ENCODE measurements at places on chromosomes 5 and 9.

DNA sequence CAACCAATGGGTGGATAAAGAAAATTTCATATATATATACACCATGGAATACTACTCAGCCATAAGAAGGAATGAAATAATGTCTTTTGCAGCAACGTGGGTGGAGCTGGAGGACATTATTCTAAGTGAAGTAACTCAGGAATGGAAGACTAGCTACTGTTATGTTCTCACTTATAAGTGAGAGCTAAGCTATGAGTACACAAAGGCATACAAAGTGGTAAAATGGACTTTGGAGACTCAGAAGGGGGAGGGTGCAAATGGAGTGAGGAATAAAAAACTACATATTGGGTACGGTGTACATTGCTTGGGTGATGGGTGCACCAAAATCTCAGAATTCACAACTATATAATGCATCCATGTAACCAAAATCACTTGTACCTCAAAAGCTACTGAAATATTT is 67.2 kb upstream of the RUSC2 start:
- no peak for DNase-seq

DNA sequence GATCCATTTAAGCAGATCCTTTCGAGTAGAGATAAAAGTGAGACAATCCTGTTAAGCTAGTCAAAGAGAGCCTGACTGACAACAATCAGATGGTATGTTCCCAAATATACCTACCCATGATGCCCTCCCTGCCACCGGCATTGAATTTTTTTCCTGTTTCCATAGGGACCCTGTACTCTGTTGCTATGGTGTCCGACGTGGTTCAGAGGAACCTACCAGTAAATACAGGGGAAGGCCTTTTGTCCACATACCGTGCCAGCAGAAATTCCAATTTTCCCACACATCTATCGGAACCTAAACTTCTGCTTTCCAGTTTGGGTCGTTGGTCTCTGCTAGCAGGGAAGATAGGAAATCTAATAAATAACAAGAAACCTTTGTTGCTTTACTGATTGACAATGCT is 64.7 kb downstream of the MEGF10 start:
- no peak for DNase-seq

DNA sequence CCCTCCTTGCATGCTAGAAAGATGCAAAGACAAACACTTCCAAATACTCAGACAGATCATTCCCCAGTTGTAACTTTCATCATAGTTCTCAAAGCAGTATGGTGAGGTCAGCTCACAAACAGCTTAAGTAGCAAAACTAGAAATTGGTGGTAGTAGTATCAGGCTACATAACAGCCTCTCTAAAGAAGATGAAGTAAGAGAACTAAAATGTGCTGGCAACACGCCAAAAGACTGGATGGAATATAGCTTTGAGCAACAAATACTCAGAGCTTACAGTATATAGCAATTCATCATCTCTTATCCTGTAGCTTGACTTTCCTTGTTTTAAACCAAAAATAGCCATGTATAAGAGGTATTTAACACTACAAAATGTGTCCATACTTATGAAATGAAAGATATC is 7.5 kb downstream of the PFDN1 start:
- no peak for DNase-seq

DNA sequence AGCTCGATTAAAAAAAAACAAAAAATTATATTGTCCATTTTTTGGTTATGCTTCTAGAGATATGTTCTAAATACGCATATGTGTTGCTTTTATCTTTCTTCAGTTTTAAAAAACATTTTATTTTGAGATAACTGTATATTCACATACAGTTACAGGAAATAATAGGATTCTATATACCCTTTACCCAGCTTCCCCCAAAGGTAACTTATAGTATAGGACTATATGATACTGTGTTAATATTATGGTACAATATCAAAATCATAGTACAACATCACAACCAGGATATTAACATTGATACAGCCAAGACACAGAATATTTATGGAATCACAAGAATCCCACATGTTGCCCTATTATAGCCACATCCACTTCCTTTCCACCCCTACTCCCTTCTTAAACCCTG is 9.5 kb upstream of the MACIR start:
- no peak for DNase-seq

GRCh38 chr5:181182651-181183050 is 22.3 kb downstream of the TRIM7 start:
- DNase-seq = no peak

DNA sequence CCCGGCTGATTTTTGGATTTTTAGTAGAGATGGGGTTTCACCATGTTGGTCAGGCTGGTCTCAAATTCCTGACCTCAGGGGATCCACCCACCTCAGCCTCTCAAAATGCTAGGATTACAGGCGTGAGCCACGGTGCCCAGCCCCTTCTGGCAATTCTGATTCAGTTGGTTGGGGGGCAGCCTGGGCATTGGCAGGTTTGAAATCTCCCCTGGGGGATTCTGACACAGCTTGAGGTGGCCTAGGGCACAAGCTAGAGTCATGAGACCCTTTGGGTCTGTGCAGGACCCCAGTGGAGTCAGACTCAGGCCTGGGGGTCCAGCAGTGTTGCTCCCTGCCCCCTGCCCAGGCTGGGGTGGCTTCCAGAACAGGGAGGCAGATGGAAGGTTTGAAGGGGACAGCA is 239.8 kb downstream of the PBX3 start:
- no peak for DNase-seq

DNA sequence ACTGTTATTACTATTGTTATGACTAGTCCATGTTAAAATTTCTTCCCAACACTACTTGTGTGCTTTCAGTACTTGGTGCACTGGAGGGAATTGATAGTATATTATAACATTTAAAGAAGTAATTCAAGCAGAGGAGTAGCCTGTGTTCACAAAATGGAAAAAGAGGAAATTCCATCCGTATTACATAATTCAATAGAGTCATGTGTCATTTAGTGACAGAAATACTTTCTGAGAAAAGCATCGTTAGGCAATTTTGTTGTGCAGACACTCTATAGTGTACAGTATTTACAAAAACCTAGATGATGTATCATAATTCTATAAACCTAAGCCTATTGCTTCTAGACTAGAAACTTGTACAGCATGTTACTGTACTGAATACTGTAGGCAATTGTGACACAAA is 78.3 kb upstream of the PCSK5 start:
- no peak for DNase-seq

GRCh38 chr9:21991072-21991959 is 2.9 kb downstream of the CDKN2A start:
- DNase-seq = no peak

GRCh38 chr5:54785729-54786591 is 199.4 kb downstream of the ESM1 start:
- no peak for DNase-seq

DNA sequence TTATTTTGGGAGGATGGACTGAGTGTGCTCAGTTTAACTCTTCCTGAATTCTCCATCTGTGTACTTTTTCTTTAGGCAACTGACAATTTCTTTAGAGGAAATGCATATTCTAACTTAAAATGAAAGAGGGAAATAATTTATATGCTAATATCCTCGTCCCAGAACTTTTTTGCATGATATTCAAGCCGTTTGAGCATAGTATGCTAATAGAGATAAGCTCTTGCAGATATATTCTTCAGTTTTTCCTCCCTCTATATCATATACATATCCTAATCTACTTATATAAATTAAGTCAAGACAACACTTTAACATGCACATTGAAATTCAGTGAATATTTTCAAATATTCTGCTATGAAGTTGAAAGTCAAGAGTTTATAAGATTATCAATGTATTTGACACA is 84.7 kb downstream of the YTHDC2 start:
- DNase-seq = no peak

DNA sequence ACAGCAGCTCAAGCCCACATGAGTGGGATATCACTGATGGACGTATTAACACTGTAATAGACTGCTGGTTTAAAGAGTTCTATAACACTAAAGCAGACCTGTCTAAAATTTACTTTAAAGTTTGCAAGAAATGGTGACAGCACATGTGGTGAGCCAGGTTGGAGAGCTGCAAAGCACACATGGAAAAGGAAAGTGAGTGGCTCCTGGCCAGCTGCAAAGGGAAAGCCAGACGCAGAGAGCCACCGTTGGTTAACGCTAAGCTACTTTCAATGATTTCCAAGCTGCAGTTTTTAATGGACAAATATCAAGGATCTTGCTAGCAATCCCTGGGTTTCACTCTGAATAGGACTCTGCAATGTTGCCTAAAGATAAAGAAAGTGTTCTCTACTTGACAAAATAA is 89.9 kb downstream of the CTNND2 start:
- no peak for DNase-seq

DNA sequence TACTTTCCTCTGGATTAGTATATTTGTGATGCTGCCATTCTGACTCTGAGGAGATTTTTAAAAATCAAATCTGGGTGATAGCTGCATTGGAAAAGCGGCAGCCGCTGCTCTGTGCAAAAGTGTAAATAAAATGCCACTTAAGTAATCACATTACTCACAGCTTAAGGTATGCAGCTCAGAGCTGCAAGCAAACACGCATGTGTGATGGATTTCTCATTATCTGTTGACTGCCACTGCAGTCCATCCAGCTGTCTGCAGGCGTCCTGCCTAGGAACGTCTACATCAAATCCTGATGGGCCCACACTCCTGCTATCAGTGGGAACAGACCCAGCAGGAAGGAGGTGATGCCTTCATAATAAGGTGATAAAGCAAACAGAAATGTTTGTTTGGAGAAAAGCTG is 216.9 kb downstream of the SPOCK1 start:
- no peak for DNase-seq

DNA sequence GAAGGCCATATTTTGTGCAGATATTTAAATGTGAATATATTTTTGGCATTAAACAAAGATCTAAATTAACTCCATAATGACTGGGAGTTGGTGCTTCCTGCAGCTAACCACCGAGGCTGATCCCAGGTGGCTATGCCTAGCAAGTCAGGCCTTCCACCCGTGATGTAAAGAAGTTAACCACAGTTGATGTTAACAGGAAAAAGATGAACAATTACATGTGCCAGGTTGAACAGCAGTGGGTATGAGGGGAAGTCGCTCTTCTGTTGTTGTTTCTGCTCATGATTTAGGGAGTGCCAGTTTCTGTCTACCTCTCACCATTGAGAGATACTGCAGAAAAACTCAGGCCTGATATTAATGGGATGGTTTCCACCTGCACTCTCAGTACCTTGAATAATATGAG is 334.3 kb downstream of the EBF1 start:
- no peak for DNase-seq

DNA sequence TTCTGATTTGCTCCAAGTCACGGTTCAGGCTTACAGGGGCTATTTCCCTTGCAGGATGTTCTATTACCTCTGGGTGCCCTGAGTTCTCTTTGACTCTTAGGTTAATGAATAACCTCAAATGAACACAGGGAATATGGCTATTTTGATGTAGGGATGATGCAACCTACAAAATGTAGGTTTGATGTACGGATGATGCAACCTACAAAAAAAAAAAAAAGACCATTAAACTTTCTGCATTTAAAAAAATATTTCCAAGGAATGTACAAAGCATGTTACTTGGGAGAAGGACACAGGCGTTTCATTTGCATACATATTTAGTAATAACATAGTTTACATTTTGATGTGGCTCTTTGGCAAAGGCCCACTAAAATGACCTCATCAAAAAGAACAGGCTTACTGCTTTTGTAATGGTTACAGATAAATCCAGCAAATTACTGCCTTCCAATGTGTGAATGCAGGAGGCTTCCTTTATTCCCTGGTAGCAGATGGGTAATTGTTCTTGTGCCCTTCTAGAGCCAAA is 36.3 kb downstream of the ZNF474 start:
- no peak for DNase-seq

DNA sequence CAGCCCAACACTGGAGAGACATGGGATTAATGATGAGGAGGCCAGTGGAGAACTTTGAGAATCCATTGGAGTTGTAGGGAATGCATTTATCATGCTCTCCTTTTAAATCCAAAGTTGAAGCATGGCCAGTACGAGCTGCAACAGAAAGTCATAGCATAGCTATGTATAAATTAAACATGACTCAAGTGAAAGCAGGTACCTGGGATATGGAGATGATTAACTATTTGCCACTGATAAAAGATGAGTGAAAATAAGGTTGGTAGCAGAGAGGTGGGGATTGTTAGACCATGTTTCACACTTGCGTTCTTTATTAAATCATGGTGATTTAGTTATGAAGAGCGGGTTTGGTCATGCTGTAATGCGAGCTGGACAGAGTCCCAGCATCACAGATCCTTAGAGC is 189.6 kb downstream of the ARHGEF28 start:
- DNase-seq = no peak

GRCh38 chr9:137982200-137982599 is 104.6 kb downstream of the CACNA1B start:
- no peak for DNase-seq

- no peak for DNase-seq
These were observed 185.6 kb downstream of the EFNA5 start for GRCh38 chr5:107485184-107485583.

DNA sequence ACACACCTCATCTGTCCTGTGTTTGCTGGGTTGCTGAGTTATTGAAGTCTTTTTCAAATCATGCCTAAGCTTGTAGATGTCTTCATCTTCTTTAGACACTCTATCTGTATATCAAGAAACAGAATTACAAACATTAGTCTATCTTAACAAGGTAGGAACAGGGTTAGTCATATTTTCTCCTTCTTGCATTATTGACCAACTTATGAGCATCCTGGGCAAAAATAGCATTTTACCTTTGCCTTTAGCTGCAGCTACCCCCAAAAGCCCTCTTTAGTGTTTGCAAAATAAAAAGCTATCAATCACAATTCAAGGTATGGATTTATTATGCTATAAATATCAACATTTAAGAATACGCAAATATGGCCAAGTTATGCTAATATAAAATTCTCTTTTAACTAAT is 3.4 kb downstream of the PLK2 start:
- DNase-seq = no peak

DNA sequence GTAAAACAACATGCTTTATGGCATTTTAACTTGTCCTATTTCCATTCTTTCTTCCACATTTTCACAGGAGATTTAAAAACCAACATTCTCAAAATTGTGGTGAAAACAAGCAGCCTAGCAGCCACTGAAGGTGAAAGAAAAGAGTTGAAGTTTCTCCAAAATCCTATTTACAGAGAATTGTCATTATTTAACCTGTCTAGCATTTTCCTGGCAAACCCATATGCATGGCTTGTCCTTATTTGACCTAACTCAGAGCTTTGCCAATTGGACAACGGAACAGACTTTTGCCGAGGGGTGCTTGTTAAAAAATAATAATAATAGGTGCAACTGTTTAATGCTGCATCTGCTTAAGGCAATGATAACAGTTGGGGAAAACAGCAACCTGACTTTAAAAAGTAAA is 80.4 kb upstream of the PCSK5 start:
- no peak for DNase-seq

DNA sequence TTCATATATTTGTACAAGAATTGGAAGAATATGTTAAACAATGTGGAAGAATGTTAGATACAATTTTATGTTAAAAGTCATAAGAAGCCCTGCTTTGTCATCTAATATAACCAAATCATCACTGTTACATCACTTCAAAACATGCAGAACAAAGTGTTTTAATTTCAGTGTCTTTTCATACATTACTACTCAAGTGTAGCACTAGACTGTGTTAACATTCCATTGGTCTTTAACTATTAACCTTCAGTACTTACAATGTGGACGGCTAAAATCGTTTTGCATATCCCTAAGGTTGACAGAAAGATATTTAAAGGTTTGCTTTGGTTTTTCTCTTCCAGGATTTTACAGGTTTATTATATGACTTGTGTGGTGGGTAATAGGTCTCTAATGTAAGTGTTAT is 50.9 kb downstream of the VCAN start:
- DNase-seq = no peak

Measured in stimulated activated CD4-positive, alpha-beta T cell treated with anti-CD3 and anti-CD28 coated beads, Interleukin-15, amount 100 ng/mL, for 1 hour (primary cell).